CD8-positive, alpha-beta memory T cell (primary cell): ENCODE measurements at places on chromosomes 5 and 9.

DNA sequence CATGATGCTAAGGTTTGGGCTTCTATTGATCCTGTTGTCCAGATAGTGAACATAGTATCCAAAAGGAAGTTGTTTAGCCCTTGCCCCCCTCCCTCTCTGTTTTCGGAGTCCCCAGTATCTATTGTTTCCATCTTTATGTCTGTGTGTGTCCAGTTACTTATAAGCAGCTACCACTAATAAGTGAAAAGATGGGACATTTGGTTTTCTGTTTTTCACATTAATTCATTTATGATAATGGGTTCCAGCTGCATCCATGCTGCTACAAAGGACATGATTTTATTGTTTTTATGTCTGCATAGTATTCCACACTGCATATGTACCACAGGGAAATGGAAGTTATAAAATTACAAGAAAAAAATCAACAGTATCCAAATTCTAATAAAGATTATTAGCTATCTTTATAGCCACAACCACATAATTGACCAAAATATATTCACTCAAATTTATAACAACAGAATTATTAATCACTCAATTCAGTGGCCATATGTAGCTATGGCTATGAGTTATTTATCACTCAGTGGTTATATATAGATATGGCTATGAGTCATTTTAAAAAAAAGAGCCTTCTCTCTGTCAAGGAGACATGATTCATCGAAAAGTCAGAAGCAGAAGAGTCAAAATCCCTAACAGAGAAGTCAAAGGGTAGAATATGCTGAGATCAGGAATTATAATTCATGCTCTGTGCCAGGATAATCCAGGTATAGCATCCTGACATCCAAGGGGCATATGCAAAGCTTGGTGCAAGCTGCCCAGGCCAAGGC, 367.5 kb downstream of the DEPDC1B start:
- no peak for DNase-seq

- no peak for DNase-seq
Measured at GRCh38 chr5:32343058-32343672, 30.4 kb upstream of the MTMR12 start.

DNA sequence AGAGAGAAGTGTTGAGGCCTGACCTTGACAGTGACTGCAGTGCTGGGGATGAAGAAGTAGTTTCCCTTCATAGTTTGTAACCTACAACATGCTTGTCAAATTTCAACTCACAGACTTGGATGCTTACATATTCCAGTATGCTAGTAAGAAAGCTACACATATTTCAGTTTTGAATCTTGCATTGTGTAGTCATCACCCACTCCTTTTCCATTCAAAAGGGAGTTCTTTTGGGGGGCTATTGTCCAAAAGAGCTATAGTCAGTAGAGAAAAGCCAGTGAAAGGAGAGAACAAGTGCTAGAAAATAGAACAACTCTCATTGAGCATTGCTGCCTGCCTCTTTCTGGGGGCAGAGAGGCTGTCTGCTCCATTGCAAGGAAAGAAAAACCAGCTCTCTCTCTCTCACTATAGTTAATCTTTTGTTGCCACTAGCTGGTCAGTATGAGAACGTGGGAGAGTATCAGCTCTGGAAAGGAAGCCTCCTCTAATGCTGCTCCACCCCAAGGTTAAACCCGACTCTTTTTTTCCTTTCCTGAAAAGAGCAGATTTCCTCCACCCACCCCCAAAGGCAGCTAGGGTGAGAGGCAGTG, 7.3 kb downstream of the ASTN2 start:
- DNase-seq, result no peak

DNA sequence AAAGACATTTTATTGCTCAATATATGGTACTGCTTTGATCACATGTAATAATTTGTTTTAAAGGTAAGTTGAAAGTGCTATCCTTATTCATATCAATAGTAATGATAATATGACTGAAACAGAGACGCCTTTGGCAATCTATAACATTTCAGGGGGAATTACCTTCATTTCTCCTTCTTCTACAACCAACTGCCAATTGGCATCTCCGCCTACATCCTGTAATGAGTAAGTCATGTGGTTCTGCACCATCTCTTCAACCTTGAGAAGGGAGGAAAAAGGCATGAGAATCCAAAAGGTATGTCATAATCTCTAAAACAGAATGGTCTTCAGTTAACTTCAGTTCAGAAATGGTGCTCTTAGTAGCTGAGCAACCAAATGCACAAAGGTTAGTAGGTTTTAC, 52.4 kb downstream of the HMGCR start:
- no peak for DNase-seq
